NCI-H69 (cell line): ENCODE measurements at places on chromosomes 5 and 9.
A peak's percentile ranks its signal among the peaks of the same experiment; 100 is the strongest.

DNA sequence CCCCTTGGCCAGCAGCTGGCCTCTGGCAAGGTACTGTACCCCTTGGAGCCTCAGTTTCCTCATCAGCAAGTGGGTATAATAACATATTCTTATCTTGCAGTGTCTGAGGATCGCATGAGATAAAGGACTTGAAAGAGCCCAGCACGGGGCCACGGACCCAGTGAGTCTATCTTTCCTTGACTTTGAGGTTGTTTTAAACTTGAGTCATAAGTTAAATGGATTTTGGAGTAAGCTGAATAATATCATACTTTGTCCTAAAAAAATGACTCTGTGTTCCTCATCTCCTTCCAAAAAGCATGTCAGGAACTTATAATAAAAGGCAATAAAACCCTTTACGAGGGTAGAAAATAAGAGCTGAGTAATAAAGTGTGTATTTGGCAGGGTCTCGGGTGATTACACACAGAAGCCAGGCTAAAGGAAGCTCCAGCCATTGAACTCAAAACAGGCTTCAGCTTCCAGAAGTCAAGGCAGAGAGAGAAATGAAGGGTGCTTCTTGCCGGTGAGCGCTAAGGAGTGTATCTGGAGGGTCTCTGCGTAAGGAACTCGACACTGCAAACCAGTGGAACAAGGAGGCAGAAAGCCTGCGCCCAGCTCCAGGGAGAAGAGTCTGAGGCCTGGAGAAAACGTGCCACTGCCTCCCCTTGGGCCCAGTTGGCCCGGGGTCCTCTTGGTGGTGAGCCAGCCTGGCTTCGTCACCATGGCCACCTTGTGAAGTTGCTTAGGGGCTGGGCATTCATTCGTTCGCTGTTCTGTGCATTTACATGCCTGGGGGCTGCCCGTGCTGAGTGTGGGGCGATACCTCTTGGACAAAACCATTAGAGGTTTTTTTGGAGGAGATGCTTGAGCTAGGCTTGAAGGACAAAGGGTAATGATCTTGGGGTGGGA lies 72.4 kb upstream of the PHYKPL start:
- DNase-seq = no peak

- DNase-seq = no peak
Measured at GRCh38 chr5:160467555-160468362, 46.1 kb downstream of the PTTG1 start.

DNA sequence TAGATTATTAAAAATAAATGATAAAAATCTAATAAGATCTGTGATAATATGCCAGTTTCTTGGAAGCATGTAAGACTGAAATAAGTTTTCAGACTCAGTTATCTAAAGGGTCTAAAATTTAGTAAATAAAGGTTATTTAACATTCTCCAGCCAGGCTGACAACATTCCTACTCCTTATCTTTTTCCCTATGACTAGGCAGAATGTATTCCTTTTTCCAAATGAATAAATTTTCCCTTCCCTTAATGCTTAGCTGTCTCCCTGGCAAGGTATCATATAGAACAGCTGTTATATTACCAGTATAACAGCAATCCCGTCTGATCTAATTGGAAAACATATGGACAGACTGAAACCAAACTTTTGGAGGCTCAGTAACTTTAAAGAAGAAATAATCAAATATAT lies 13.0 kb downstream of the MEGF9 start:
- peak; percentile 20 for DNase-seq

DNA sequence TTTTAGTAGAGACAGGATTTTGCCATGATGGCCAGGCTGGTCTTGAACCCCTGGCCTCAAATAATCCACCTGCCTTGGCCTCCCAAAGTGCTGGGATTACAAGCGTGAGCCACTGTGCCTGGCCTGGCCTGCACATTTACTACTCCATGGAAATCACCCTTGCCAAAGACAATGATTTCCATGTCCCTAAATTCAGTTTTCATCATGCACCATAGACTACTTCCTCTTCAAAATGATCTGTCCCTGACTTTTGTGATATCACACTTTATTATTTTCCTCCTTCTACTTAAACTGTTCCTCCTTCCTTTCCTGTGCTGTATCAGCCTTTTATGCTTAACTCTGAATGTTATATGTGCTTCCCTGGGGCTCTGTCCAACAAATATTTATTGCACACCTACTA lies 20.3 kb downstream of the SLC28A3 start:
- no peak for DNase-seq

GRCh38 chr9:106438928-106439327 lies 424.0 kb upstream of the ZNF462 start:
- DNase-seq = no peak
